ENCODE measurements at places on chromosomes 12 and 14.

GRCh38 chr12:132249689-132250478 lies 79.5 kb downstream of the GALNT9 start:
- no peak for DNase-seq

- DNase-seq = no peak
Measured at GRCh38 chr12:99343960-99344359, 303.6 kb upstream of the GARIN6 start.

- no peak for DNase-seq
Measured at GRCh38 chr12:104433061-104433460, 23.7 kb upstream of the CHST11 start.

DNA sequence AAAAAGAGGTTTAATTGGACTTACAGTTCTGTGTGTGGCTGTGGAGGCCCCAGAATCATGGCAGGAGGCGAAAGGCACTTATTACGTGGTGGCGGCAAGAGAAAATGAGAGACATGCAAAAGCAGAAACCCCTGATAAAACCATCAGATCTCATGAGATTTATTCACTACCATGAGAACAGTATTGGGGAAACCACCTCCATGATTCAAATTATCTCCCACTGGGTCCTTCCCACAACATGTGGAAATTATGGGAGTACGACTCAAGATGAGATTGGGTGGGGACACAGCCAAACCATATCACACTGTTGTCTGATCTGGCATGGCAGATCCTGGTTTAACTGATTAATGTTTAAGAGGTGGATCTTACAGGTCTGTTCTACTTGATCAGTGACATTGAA lies 5.6 kb downstream of the DDX47 start:
- peak; percentile 66 for DNase-seq

DNA sequence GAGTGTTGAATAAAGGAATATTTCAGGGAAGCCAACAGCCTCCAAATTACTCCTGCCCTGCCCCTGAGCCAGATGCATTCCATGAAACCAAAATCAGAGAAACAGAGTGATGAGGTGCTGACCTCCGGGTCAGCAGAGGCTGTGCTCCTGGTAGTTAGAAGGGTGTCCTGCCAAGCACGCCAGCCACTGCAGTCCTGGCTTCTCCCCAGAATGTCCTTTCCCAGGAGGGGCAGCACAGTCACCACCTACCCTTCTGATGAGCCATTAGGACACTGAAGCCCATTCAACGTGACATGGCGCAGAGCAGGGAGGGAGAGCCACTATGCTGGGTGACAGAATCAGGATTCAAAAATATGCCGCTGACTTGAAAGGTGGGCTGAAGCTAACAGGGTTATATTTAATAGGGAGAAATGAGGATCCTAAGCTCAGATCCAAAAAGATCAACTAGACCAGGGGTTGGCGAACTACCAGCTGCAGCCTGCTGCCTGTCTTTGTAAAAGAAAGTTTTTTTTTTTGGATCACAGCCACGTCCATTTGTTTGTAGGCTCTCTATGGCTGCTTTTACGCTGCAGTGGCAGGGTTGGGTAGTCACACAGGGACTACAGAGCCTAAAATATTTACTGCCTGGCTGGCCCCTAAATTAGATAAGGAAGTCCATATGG lies 34.5 kb upstream of the PLEK2 start:
- DNase-seq = peak; percentile 9

DNA sequence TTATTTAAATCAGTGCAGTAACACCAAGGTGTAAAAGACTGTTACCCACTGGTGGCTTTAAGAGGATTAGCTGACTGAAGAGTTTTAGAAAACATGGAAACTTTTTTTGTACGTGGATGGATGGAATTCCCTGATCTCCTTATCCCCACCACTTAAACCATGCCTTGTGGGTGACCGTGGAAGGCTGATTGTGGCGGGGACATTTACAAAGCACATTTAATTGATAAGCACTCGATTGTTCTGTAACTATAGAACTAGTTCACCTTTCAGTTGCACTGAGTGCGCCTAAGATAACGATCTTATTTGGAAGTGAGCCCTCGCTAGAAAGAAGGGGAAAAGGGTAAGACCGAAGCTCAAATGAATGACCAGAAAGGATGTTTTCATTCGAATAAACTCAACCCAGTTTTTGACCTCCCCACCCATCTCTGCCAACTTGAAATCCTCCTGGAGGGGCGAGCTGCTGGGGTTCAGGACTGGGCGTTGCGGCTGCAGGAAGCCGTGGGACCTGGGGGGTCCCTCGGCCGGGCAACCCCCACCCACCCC lies 688 bp upstream of the RASSF3 start:
- peak; percentile 45 for DNase-seq

DNA sequence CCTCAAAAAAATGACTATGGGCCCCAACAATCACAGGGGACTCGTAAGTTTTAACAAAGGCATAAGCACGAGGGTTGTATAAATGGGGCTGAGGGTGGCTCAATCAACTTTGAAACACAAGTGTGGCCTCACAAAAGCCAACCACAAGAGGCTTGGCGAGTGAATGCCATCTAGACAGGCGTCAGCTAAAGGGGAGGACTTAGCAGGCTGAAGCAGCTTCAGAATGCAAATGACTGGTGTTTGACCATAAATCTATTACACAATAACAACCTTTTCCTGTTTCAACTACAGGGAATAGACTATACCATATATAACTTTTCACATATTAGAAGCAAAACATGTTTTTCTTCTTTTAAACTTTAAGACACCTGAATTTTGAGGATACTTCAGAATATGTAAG lies 777.9 kb downstream of the FSCB start:
- no peak for DNase-seq

- DNase-seq = peak; percentile 35
Measured at GRCh38 chr14:71467361-71467811, 464.8 kb upstream of the RGS6 start.

DNA sequence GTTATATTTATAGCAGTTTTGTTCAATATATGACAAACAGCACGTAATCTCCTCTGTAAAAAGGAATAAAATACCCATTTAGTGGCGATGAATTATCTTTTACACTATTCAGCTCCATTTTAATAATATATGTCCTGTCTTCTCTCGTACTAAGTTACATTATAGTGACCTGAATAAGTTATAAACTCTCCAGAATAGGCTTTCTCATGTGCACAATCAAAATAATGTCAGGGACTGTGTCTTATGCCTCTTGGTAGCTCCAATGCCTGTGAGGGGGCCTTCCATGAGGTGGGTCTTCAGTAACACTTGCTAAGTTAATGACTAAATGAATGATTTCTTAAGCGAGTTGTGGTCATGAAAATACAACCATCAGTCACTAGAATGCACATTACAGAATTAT lies 150.9 kb downstream of the MDGA2 start:
- DNase-seq = no peak

- no peak for DNase-seq
Measured at GRCh38 chr12:62256408-62257096, 3.7 kb upstream of the USP15 start.

DNA sequence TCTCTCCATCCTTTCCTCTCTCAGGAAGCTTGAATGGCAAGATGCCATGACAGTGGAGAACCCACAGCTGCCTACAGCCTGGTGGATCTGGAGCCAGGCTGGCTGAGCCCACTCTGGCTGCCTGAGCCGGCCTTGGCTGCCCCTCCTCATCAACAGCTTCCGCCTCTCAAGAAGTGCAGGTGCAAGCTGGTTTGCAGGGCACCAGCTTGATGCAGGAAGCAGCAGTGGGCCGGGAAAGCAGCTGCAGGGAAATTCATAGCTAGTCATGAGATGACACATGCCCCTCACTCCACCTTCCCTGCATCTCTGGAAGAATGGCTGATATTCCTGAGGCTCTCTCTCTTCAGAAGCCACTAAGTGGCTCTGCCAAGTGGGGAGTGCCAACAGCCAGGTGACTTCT lies 289.1 kb downstream of the RPS29 start:
- no peak for DNase-seq

- DNase-seq = no peak
Measured at GRCh38 chr12:124451016-124451415, 116.4 kb downstream of the NCOR2 start.

- no peak for DNase-seq
Measured at GRCh38 chr14:93533437-93533836, 102.7 kb downstream of the UNC79 start.

DNA sequence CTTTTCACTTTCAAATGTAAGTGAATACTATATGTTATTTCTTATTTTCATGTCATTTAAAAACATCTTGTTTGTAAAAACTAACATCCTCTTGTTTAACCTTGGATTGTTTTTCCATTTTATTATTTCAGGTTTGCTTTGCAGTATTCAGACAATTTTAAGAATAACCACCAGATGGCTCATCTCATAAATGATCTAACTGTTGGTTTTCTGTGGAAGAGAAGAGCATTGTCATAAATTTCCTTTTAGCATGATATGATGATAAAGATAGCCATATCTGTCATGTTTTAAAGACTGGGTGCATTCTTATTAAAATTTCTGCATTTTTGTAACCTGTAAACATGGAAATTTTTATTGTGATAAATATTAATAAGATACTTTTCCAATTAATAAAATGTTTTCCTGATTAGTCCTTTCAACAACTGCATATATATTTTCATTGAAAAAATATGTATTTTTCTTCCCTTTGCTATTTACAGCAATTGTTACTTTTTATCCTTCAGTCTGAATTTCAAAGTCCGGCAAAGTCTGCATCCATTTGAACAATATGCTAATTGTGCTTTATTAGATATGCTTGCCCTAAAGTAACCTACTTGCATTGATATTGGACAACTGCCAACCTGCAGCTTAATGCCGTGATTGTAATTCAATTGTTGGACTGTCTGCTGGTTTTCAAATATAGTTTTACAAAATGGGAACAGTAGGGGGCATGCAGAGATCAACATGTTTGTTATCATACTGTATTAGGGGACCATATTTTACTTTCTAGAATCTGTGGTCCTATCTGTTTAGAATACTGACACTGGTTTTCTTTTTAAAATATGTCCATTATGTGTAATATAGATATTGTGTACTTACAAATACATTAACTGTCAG lies 163.4 kb downstream of the GARIN6 start:
- peak; percentile 28 for DNase-seq

GRCh38 chr14:22303589-22304195 lies 285.3 kb downstream of the DAD1 start:
- peak; percentile 22 for DNase-seq

- peak; percentile 43 for DNase-seq
Measured at GRCh38 chr14:104436047-104436591, 143.4 kb upstream of the C14orf180 start.

- no peak for DNase-seq
Measured at GRCh38 chr14:103057028-103057371, 349 bp downstream of the CDC42BPB start.

DNA sequence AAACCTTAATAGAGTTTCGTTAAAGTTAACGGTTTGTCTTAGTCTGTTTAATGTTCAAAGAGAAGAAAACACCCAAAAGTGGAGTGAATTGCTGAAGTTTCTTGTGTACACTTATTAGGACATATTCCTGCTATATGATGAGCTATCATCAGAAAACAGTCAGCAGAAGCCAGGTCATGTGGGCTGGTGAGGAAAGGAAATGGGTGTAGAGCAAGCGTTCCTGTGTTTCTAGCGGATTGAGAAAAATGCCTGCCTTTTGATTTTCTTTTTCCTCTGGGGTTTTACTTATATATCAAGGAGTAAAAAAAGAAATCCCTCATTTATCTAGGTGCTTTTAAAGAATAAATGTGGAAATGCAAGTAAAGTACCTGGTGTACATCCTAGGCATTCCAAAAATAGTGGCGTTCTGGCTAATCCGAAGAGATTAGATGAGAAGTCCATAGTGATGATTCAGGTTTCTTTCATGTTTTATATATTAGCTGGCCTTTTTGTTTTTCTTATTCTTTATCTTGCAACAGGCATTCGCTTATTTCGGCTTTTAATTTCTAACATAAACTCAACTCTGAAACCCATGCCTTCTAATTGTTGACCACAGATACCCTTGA lies 50.7 kb downstream of the FLRT2 start:
- no peak for DNase-seq

DNA sequence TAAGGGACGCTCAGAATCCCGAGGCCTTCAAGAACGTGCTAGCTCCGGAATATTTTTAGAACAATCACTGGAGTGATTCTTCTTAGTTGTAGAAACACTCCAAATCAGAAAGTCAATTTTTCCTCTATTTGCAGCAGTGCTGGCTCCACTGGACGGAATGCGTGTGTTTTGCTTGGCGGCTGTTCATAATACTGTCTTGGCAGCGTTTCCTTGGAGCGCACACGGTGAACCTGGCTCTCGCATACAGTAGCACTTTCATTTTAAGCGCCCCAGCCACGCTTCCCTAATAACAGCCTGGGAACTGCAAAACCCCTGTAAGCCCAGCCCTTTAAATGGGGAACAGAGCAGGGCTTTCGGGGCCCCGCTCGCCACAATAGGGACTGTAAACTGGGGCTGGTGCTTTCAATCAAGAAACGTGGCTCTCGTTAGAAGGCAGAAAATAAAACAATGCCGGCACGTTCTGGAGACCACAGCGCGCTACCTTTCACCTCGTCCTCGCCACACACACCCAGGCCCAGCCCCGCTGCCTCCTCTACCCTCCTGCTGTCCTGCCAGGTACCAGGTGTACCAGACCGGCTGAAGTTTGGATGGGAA lies 79.9 kb downstream of the BCL11B start:
- peak; percentile 61 for DNase-seq

DNA sequence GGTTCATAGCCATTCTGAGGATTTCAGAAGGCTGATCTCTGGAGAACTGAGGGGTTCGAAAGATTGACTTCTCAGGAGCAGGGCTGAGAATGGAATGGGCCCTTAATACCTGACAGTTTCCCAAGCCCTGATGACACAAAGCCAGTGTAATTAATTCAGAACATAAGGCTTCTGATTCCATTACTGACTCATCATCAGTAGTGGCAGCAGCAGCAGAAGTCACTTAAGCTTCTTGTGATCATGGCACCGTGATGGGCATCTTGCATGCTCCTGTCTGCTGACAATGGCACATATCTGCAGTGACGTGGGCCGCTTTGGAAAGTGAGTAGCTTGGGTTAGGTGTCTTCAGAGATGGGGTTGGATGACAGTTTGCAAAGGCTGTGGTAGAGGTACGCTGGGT lies 38.2 kb upstream of the GSG1 start:
- DNase-seq = peak; percentile 28

- no peak for DNase-seq
Measured at GRCh38 chr12:1319212-1319611, 275.2 kb downstream of the FBXL14 start.

DNA sequence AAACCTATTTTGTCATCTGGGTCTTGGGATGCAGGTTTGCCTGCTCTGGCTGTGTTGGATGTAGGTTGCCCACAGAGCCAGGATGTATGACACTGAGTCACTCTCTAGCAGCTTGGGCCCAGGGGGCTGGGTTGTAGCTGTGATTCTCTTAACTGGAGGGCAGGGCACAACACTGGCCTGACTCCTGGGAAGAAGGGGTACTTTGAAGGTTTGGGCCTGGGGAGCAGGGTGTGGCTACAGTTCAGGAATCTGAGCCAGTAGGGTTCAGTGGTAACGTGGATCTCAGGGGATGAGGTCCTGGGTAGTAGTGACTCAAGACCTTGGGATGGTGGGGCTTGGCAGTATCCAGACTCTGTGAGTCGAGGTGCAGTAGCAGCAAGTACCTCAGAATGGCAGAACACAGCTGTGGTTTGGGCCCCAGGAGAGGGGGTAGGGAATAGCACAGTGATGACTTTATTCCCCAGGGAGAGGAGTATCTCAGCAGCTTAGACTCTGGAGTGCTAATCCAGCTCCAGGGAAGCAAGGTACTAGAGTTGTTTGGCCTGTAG lies 25.7 kb downstream of the TBC1D15 start:
- peak; percentile 96 for DNase-seq

Measured in kidney tubule cell (primary cell).